ENCODE measurements at places on chromosomes 11 and 22.

DNA sequence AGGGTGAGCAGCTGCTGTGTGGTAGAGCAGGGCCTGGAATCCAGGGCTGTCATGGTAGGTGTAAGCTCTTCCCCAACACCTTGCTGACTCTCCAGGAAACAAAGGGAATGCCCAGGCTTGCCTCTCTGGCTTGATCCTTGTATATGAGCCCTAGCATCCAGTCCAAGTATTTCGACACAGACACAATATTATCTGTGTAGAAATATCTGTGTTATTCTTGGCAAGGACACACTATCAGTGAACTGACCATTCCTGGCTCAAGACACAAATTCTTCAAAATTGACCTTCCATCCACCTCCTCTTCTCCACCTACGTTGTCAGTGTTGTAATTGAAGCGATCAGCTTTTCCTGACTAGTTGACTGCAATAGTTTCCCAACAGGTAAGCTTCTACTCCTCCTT lies 312.0 kb upstream of the NARS2 start:
- DNase-seq, result no peak

DNA sequence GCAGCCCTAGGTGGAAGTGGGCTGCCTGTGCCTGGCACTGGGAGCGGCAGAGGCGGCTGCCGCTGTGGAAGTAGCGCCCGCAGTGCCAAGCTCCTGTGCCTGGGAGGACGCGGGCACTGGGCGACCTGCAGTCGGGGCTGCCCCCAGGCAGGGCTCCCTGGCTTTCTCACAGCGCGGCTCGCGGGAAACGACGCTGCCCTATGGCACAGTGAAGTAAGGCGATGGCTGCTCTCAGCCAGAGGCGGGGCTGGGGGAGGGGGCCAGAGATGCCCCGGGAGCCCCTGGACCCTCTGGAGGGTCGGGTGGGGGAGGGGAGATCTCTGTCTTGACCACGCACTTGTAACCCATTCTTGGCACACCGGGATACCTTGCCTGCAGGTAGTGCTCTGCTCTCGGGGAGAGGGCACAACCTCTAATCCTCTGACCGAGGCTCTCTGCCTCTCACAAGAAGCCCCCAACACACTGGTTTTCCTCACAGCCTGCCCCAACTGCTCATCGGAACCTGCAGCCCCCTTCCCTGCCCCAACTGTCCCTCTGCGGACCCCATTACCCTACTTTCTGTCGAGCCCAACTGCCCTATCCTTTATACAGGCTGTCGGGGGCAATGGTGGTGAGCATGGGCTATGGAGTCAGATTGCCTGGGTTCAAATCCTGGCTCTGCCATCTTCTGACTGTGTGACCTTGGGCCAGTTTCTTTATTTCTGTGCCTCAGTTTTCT lies 32.2 kb upstream of the TRIM29 start:
- DNase-seq, result no peak

- peak; percentile 76 for DNase-seq
These were observed 37.1 kb downstream of the SVIP start for GRCh38 chr11:22792497-22792896.

DNA sequence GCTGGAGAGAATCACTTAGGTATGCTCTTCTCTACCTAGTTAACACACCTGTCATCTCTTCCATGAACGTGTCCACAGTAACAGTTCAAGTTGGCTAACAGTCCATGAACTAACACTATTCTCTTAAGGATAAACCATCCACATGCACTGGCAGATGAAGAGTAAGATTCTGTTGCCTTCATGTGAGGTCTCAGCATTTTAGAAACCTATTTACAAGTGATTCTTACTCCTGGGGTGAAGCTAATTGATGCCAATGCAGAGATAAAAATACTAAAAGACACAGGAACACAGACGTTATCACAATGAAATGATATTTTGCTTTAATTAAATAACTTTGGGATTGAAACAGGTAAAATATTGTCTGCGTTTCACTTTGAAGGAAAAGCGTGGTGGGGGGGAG lies 1.3 kb downstream of the LRRC4C start:
- no peak for DNase-seq

- peak; percentile 21 for DNase-seq
These were observed 146.3 kb downstream of the WNT7B start for GRCh38 chr22:45830531-45831245.

DNA sequence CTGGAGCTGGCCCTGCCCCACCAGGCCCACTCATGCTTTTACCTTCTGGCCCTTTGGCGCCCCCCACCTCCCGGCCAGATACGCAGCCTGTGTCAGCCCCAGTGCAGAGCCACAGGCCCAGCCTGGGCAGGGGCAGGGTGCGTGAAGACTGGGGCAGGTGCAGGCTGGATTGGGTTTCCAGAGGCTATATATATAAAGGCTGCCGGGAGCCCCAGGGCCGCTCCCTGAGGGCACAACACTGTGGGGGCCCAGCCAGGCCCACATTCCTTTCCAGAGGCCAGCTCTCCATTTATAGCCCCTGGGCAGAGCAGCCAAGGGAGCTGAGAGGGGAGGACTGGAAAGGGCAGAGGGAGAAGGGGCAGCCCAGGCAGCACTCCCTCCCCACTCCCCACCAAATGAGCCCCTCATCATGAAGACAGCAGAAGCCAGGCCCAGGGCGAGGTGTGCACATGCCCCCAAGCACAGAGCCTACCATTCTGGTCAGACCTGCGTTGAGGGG lies 5.0 kb upstream of the MYOD1 start:
- DNase-seq, result no peak

GRCh38 chr11:106160494-106160893 lies 83.0 kb downstream of the AASDHPPT start:
- no peak for DNase-seq

DNA sequence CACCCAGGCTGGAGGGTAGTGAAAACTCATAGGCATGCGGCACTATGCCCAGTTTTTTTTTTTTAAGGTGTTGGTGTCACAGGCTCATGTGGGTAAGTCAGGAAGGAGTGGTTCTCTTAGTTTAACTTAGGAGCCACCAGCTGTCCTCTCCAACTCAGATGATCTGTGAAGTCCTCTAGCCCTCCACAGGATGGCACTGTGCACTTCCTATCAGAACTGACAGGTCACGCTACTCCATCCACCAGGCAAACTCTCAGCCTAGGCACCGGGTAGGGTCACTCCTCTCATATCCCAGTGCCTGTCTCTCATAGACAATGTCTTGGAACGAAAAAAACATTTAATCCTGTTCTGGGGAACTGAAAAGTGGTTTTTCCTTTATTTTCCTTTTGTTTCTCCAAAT lies 16.5 kb downstream of the NAP1L4 start:
- no peak for DNase-seq

- DNase-seq, result no peak
These were observed 142.8 kb upstream of the B3GAT1 start for GRCh38 chr11:134554861-134555260.
